ENCODE measurements at places on chromosomes 11 and 22. TPM values are rescaled to one million over a fixed set of nuclear protein-coding genes. Genes with fewer than 3 reads are reported as not detected.

DNA sequence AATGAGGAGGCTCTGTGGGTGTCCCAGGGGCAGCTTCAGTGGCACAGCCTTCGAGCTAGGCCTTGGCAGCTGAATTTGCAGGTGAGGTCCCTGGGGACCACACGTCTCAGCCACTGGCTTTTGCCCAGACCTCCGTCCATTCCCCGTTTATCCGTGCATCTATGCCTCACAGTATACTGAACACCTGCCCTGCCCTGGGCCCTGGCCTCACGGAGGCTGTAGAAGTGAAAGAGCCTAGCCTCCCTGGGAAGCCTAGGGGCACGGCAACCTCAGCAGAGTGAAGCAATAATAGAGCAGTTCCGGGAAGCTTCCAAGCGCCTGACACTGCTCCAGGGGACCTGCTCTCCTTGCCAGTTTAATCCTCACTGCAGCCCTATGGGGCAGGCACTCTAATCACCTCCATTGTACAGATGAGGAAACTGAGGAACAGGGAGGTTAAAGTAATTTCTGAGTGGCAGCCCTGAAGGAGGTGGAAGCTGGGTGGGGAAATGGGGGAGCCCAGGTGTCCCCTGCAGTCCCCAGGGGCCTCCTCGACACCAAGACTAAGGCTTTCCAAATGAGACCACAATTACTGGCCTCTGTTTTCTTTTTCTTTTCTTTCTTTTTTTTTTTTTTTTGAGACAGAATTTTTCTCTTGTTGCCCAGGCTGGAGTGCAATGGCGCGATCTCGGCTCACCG is 2.7 kb upstream of the NFAM1 start:
- no peak overlapping the region for H3K4me3 ChIP-seq
- no peaks in the 10 kb centered on the region for H3K27me3 ChIP-seq
- H3K4me1 ChIP-seq = peaks cover 4% of the 10 kb centered on the region
- H3K36me3 ChIP-seq = no peaks in the 10 kb centered on the region

DNA sequence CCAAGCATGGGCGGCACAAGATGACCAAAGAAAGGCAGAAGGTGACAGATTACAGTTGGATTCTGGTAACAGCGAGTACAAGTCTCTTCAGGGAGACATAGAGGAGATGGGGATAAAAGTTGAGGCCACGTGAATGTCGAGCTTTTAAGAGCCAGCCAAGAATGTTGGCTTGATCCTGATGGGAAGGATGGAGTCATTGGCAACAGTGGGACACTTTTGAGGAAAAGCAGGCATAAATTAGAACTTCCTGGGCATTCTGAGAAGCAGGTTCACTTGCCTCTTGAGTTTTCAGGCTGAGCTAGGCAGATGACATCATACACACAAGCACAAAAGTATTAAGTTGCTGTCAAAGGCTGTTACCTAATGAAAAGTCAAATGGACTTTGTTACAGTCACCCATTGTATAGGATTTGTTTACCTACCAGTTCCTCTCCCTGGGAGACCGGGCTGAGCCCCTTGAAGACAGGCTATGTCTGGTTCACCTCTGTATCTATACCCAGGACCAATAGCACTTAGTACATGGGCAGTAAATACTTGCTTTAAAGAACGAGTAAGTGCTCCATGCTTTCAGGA is 41.1 kb downstream of the TNRC6B start:
- no peak for DNase-seq
- no peak overlapping the region for H3K4me3 ChIP-seq
- H3K27me3 ChIP-seq = no peaks in the 10 kb centered on the region
- H3K4me1 ChIP-seq = peaks cover under 1% of the 10 kb centered on the region

KIRREL3 gene
- total RNA-seq = not detected

GRCh38 chr11:2663506-2663905 is 36.3 kb downstream of the KCNQ1OT1 start:
- no peaks in the 10 kb centered on the region for H3K27me3 ChIP-seq
- H3K36me3 ChIP-seq = peaks cover 8% of the 10 kb centered on the region
- no peak overlapping the region for H3K27ac ChIP-seq
- DNase-seq = no peak
- H3K4me1 ChIP-seq = peaks cover 35% of the 10 kb centered on the region

MRGPRE gene
- total RNA-seq = not detected

PPP1R14B gene
- 128 TPM for total RNA-seq

DNA sequence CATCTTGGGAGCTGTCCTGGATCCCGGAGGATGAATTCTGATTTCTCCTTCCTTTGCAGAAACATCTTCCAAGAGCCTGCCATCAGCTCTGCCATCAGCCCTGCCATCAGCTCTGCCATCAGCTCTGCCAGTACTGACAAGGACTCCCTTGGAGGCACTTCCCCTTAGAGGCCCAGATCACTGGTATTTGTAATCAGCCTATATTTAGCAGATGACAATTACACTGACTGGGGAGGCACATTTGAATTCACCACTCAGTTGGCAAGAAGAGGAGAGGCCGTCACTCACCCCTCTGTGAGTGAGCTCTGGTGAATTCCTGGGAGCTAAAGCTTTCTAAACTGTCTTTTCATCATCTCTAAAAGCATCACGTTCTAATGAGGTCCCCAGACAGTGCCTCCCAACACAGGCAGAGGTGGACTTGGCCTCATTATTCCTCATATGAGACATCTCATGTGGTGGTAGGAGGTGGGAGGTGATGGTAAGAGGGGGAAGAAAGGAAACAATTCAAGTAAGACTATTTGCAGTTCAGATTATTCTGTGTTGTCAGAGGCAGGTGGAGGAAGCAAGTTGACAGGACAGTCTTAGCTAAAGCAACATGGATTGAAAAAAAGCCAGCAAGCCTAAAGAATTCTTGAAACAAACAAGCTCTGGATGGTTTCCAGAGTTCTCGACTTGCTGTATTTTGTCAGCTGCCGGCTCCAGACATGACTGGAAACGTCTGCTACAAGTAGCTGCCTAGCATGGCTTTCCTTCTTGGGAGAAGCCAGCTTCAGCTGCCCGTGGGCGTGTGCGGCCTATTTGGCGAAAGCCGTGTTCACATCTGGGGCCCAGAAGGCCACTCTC is 771.7 kb downstream of the TBC1D22A start:
- no peak overlapping the region for H3K27ac ChIP-seq
- H3K4me3 ChIP-seq = no peak overlapping the region
- DNase-seq = no peak
- H3K4me1 ChIP-seq = no peaks in the 10 kb centered on the region

- H3K4me1 ChIP-seq = no peaks in the 10 kb centered on the region
- H3K36me3 ChIP-seq = no peaks in the 10 kb centered on the region
- H3K4me3 ChIP-seq = no peak overlapping the region
These were observed 154.5 kb upstream of the C11orf87 start for GRCh38 chr11:109267293-109268095.

DNA sequence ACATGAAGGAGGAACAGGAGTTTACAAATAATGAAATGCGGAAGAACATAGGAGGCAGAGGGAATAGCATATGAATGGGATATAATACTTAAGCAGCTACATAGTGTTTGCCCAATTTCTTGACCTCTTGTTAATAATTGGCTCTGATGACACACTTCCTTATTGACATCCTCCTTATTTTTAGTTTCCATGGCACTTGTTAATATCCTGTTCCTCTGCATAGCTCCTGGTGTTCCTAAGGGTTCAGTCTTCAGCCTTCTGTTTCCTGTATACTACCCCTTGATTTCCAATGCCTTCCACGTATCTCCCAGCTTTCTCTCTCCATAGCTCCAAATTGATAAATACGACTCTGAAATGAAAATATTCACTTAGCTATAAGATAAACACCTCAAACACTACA is 663.8 kb upstream of the API5 start:
- H3K4me3 ChIP-seq = no peak overlapping the region
- no peaks in the 10 kb centered on the region for H3K4me1 ChIP-seq
- no peaks in the 10 kb centered on the region for H3K27me3 ChIP-seq
- no peak for DNase-seq
